T-helper 22 cell (primary cell): ENCODE measurements at places on chromosomes 3 and 15.

DNA sequence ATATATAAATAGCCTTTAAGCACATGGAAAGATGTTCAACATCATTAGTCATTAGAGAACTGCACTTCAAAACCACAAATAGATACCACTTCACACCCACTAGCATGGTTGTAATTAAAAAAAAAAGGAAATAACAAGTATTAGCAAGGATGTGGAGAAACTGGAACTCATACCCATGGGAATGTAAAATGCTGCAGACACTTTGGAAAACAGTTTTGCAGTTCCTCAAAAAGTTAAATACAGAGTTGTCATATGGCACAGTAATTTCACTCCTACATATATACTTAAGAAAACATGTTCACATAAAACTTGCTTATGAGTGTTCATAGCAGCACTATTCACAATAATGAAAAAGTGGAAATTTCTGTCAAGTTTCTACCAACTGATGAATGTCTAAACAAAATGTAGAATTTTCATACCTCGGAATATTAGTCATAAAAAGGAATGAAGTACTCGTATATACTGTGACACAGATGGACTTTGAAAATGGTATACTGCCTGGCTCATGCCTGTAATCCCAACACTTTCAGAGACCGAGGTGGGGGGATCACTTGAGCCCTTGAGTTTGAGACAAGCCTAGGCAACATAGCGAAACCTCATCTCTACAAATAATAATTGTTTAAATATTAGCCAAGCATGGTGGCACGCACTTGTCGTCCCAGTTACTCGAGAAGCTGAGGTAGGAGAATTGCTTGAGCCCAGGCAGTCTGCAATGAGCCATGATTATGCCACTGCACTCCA, 28.1 kb downstream of the BCL2A1 start:
- no peak for DNase-seq

DNA sequence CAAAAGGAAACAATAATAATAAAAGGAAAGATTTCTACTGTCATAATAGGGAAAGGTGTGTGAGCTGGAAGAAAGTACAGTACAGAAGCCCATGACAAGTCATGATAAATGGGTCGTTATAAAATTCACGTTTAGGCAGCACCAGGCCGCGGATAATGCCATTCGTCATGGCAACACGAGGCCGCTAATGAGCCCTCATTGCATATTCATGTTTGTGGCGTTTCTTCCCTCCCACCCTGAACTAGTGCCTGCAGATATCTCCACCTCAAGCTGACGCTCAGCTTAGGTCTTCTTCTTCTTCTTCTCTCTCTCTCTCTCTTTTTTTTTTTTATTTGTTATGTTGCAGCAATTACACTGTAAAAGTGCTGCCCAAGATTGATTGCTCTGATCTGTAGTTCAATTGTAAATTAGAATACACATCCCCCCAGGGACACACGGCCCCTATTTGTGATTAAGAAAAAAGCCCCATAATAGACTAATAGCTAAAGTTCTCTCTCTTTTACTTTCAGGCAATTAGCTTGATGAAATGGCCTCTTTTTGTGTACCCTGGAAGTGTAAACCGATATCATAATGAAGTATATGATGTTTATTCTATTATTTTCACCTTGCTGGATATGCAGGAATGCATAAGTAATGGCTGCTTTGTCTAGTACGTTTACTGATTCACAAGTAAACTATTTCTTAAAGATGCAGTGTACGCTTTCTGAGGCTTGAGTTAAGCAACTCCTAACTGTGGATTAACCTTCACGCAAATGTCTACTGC, 61.9 kb upstream of the NR2F2 start:
- DNase-seq, result no peak

- no peak for DNase-seq
These were observed 75.8 kb downstream of the FAIM start for GRCh38 chr3:138684396-138684795.

DNA sequence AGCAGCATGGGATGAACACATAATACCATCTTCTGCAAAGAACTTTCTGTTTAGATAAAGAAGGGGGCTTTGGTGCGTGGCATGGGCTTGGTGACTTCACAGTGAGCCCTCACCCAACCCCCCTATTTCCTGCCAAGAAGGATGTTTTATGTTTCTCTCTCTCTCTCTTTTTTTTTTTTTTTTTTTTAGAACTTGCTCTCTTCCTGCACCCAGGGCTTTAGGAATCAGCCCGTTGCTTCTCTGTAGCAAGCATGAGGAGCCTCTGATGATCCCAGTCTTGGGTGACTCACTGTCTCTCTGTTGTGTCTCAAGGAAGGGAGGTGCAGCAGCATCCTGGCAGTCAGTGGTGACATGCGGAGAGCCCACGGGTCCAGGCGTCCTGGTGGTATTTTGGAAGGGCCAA, 49.1 kb downstream of the CCK start:
- DNase-seq, result no peak

DNA sequence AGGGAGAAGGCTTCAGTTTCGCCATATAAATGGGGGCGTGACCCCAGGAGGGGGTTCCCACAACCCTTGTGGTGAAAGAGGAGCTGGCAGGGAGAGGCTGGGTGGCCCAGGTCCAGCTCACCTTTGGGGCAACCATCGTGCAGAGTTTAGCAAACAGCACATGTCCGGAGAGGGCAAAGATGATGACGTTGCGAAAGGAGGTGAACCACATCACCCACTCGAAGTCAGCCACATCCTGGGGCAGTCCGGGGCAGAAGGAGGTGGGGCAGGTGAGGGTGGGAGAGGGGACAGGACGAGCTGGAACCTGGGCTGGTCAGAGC, 3.7 kb downstream of the HHATL start:
- DNase-seq, result no peak

DNA sequence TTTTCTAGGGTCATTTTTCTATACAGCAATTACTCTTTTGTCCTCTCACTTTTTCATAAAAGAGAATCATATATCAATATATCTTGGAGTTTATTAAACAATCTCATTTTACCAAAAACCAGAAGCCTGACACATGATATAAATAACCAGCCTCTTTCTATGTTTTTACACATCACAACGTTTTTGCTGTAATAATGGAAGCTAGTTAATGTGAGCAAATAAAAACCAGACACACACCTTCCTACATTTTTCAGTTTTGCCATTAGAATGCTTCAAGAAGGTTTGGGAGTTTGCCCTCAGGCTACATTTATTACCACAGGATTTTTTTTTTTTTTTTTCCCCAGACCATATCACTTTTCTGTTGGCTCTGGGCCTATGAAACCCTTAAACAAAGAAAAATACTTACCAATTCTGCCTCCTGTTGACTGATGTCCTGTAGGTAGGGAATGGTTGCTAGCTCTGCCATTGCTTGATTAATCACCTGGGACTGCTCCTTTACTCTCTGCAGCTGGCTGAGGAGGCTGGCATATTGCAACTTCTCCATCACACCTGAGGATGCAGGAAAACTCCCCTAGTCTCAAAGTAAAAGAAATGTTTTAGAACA, 165.5 kb downstream of the ECT2 start:
- no peak for DNase-seq

- DNase-seq, result no peak
These were observed 111.7 kb downstream of the CHSY1 start for GRCh38 chr15:101139986-101140696.

GRCh38 chr3:188400494-188401243, 246.7 kb downstream of the LPP start:
- no peak for DNase-seq

GRCh38 chr15:85788771-85789495, 5.8 kb downstream of the KLHL25 start:
- DNase-seq, result no peak

GRCh38 chr3:58167431-58168351, 43.1 kb downstream of the DNASE1L3 start:
- DNase-seq, result no peak

- no peak for DNase-seq
These were observed 34.8 kb downstream of the MINDY4B start for GRCh38 chr3:150870406-150870805.

GRCh38 chr15:68371851-68372250, 60.1 kb downstream of the ITGA11 start:
- no peak for DNase-seq

DNA sequence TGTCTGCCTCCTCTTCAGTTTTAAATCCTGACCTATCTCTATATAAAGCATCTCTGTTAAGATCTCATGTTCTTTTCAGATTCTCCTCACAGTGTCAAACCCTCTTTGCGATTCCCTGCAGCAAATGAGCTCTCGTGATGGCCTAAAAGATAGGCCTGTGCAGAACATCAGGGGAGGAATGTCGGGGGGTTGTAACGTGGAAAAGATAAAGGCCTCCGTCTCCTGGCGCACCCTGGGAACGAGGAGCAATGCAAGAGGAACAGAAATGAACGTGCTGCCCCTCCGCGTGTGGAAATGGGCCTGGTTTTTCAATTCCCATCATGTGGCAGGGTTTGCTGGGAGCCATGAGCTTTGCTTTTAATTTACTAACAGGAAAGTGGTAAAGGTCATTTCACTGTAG, 285.0 kb upstream of the TPM1 start:
- DNase-seq, result no peak

DNA sequence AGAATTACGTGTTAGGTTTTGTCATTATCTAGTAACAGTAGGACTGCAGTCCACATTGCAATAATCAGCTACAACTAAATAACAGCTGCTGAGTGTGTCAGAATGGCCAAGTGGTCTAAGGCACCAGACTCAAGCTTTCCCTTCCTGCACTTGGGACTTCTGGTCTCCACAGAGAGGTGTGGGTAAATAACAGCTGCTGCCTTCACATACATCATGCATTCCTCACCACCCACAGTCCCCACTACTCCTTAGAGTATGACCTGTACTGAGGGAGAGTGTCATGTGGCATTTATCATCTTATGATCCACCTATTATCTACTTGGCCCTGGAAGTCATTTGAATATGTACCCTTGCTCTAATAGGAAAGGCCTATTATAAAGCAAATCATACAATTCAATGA, 22.2 kb upstream of the ZMAT3 start:
- DNase-seq, result no peak

- no peak for DNase-seq
These were observed 1.5 kb downstream of the LRRK1 start for GRCh38 chr15:100920516-100921135.

GRCh38 chr15:45456212-45457106, 66.1 kb downstream of the SLC30A4 start:
- DNase-seq, result peak; percentile 83

DNA sequence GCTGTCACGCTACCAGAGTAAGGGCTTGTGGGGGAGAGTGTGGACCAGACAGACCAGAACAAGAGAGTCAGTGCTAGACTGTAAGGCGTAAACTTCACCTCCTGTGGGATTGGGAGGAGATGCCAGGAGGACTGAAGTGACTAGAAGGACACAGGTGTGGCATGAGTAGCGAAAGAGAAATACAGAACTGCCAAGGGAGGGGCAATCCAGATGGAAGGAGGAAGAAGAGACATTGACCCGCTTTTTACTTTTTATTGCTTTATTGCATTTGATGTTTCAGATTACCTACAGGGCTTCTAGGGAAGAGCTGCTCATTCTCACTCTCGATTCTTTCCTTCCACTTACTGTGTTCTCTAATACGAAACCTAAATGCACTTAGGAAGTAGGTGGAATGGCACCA, 2.1 kb downstream of the POGLUT1 start:
- no peak for DNase-seq

DNA sequence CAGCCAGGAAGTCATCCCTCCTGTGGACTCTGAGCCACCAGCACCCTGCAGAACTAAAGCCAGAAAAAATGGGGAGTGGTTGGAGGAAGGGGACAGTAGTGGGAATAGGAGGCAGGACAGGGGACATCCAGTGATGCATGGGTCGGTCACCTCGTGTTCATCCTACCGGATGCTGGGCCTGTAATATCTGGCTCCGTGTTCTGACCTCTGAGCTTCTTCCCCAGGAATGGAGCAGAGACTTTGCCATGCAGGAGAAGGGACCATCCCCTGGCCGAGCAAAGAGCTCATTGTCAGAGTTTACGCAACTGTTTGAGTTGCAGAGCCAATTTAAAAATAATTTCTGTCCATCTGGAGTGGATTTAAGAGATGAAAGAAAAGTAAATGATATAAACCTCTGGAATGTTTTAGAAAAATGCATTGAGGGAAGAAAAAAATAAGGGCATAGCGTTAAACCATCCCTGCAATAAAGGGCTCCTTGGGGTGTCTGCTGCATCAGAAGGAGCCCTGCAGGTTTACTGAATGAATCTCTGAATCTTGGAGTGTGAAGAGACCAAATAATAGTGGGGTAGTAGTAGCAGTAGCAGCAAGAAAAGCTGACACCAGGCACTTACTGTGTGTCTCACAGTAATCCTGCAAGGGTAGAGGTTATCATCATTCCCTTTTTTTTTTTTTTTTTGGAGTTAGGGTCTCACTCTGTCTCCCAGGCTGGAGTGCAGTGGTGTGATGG, 70.9 kb downstream of the AAGAB start:
- DNase-seq, result no peak

DNA sequence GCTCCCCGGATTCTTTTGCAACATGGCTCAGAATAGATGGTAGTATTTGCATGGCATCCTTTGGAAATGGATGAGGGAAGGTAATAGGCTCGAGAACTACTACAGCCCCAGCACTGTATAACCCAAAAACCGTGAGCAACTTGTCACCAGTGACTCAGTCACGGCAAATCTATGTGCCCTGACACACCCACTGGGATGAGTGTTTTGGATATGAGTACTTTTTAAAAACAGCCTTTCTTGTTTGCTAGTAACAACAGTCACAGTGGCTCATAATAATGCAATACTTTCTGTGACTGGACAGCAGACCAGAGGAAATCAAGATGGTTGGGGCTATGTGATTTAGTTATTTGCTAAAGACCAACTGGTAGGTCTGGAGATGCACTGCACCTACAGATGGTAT, 299.6 kb downstream of the ULK4 start:
- DNase-seq, result no peak

DNA sequence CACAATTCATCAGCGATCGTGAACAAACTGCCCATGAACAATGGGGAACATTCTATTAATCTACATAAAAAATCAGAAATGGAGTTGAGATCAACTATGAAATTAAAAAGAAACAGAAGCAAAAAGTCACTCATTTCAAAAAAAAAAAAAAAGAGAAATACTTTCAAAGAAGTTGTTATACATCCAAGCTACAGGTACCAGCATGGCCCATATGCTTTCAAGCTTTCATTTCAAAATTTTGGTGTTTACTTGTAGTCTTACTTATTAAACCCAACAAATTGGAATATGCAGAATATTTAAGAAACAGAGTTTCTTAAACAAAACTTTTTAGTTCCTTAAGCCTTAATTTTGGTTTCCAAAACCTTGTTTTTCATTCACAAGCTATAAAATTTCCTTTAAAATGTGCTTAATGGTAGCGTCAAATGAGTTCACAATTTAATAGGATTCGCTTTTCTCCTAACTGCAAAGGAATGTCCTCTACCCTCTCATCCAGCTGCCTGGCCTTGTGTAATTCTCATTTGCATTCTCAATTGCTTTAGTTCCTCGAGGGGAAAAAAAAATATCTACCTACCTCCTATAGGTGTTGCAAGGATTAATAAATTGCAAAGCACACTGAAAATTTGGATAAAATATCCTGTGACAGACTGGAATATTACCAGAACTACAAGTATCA, 565.2 kb downstream of the ROBO1 start:
- no peak for DNase-seq
